NCI-H2081 treated with DMSO at 0.1 percent for 48 hours (cell line): ENCODE measurements at places on chromosomes 13 and 19.

- DNase-seq = no peak
Measured at GRCh38 chr19:53847555-53847954, 20.1 kb upstream of the MYADM start.

DNA sequence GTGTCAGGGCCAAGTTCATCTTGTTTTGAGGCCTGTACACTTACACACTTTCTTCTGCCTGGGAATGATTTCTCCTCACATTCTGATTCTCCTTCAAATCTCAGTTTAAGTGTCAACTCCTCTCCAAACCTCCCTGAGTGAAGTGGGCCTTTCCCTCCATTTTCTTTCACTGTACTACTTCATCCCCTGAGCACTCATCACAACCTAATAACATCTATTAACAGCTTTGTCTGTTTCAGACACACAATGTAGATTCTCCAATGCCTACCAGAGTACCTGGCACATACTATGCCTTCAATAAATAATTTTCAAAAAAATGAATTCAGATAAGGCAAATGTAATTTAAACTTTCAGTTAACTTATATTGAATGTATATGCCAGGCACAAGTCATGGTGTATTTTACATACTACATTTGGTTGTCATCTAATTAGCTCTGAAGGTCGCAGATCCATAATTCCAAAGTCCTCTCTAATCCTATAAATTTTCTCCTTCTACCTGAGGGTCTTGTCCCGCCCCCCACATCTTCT, 357 bp upstream of the COG6 start:
- DNase-seq = no peak

- no peak for DNase-seq
Measured at GRCh38 chr13:33182729-33183128, 102.8 kb downstream of the STARD13 start.

GRCh38 chr19:50555450-50556281, 12.6 kb downstream of the LRRC4B start:
- DNase-seq = no peak

DNA sequence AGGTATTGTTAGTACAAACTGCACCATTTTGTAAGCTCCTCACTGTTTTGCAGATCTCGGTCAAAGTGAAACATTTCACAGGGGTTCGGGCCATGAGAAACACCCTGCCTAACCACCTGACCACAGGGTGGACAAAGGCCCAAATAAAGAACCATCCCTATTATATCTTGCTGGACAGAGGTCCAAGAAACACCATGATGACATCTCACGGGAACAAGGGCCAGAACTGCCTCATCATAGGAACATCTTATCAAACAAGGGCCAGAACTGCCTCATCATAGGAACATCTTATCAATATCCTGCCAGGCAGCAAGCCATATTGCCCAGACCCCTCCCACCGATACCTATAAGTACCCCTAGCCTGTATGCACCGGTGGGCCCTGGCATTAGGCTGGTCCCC, 99.7 kb downstream of the PCDH9 start:
- no peak for DNase-seq

DNA sequence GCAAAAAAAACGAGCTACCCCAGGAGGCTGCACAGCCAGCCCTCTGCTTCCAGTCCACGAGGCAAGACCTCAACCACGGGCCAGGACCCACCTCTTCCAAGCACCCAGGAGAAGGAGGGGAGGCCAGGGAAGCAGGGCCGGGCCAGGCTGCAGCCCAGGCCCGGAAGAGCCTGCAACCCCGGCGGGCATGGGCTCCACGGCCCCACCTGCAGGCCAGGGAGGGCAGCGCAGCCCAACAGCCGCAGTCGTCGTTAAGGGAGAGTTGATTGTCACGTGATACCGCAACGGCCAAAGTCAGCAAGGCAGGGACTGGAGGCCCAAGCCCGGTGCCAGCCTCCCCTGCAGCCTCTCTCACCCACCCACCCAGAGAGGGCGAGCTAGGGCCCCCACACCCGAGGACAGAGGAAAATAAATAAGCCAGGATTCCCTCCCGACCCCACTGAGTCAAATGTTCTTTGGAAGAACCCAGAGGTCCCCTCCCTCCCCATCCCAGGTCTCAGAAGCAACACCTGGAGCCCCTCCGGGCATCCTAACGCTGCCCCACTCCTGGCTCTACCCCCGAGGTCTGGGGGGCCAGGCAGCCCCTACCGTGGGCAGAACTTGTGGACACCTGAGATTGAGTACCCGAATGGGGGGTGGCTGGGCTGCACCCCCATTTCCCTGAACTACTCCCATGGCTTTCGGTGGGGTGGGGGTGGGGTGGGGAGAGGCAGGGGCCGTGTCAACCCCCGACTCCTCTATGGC, 5.2 kb upstream of the REXO1 start:
- no peak for DNase-seq

DNA sequence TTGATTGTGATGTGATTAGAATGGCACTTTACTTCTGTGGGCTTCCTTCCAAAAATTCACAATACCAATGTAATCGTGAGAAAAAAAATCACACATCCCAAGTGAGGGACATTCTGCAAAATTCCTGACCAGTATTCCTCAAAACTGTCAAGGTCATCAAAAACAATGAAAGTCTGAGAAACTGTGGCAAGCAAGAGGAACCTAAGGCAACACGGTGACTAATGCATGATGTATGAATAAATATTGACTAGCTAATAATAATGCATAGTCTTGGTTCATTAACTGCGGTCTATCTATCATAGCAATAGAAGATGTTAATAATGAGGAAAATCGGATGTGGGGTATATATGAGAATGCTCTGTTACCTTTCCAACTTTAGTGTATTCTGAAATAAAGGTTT, 159.0 kb downstream of the RFC3 start:
- DNase-seq = no peak

DNA sequence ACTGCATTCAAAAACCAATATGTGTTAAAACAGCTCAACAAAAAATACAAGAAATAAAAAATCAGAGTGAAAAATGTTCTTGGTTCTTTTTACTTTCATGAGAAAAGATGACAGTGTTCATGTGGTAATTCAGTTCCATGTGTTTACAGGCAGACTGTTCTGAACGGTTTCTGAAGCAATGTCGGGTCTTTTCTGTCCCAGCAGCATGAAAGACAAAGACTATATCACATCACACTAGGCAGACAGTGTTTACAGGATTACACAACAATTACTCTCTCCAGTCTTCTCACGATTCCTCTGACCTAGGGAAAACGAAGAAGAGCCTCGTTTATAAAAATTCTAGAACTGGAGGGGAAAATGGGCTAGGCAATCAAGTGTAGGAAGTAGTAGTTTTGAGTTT, 83.4 kb downstream of the UBL3 start:
- no peak for DNase-seq

- DNase-seq = no peak
Measured at GRCh38 chr19:48720251-48720612, 707 bp upstream of the MAMSTR start.

DNA sequence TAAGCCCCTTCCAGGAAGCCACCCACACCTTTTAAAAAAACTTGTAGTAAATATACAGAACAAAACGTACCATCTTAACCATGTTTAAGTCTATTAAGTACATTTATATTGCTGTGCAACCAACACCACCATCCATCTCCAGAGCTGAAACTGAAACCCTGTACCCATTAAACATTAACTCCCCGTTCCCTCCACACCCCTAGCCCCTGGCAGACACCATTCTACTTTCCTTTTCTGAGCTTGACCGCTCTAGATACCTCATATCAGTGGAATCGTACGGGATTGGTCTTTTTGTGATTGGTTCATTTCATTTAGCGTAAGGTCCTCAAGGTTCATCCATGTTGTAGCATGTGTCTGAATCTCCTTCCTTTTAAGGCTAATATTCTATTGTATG, 13.0 kb upstream of the SPATA13 start:
- DNase-seq = no peak

GRCh38 chr13:73411067-73411809, 352.4 kb downstream of the KLF5 start:
- DNase-seq = no peak

DNA sequence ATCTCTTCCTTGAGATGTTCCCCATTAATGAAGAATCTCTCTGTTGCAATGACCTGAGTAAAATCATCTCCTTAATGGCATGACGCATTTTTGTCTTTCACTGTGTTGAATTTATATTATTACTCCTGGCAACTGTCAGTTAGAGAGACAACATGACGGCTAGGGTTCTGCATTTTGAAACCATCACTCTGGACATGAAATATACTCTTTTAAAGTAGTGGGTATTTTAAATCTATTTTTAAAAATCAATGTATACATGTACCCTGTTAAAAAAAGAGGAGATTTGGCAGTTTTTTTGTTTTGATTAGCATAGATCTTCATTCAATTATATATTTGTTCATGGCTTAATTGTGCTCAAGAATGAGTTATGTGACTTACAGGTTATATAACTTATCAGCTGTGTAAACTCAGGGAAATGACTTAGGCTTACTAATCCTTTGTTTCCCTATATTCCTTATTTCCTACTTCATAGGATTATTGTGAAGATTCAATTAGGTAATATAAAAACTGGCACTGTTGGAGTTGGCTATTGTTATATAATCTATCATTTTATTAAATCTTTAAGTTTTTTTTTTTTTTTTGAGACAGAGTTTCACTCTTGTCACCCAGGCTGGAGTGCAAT, 632.0 kb upstream of the SPRY2 start:
- no peak for DNase-seq

GRCh38 chr19:17052439-17052838, 22.8 kb downstream of the HAUS8 start:
- DNase-seq = no peak

DNA sequence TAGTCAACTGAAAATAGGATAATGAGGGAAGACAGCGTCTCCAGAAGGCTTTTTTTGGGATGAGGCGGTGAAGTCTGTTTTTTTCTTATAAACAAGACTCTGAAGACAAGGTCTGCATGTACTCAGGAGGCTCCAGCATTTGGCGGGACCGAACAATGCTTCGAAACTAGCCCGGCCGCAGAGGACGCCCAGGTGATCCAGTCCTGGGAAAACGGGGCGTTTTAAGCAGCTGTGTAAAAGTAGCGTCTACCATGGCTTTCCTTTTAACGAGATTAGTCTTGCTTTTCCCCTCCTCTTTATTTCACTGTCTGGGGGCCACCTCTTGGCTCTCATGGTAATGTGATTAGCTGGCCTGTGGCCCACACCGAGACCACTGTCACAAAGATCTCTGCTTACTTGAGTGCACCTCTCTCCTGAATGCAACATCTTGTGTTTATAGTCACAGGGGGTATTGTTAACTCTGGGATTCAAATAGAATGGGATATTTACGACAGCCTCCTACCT, 29.4 kb upstream of the GTF3A start:
- no peak for DNase-seq

DNA sequence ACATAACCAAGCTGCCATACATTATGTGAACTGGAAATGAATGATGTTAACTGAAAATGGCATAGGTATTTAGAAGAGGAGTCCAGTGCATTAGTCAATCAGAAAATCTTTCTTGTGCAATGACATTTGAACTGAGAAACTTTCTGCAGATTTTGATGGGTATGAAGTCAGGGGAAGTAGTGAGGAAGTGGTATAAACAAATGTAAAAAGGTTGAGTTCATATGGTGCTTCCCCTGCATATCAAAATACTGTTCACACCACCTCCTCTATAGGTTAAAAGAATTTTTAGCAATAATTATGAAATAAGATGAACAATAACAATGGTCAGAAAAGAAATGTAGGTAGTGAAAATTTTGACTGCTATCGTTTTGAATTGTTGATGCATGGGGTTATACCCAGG, 800.0 kb downstream of the SLITRK6 start:
- DNase-seq = no peak

- DNase-seq = no peak
Measured at GRCh38 chr13:59643906-59644626, 519.7 kb downstream of the DIAPH3 start.

- DNase-seq = no peak
Measured at GRCh38 chr13:49063011-49063410, 87.3 kb downstream of the FNDC3A start.

GRCh38 chr19:9791552-9792205, 23.1 kb upstream of the ZNF846 start:
- no peak for DNase-seq

- no peak for DNase-seq
Measured at GRCh38 chr13:72852207-72852606, 70.3 kb downstream of the PIBF1 start.

DNA sequence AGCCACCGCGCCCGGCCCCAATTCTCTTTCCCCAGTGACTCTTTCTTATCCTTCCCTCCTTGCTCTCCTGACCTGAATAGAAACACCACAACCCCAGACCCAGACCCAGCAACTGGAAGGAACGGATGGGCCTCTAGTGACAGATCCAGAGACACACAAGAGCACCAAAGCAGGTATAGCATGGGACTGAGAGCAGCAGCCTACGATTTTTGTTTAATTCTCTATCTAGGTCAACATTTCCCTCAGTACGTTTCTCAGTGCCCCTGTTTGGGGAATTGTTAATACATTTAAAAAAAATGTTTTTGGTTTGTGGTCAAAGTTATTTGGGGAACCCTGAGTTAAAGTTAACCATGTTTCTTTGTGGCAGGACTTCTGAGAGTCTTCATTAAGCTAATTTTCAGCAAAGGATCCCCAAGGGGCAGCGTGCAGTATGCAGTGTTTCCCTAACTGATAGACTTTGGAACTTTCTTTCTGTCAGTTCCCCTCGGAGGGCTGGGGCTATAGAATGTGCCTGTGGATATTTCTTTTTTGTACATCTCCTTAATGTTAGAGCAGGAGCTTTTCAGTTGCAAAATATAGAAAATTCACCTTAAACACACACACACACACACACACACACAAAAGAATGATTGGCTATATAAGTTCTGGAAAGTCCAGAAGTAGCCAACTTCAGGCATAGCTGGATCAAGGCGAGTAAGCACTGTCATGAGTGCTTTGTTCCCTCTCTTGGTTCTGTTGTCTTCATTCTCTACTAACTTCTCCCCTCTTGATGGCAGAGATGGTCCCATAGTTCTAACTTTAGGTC, 6.3 kb downstream of the FXYD5 start:
- no peak for DNase-seq

- no peak for DNase-seq
Measured at GRCh38 chr19:18495204-18495911, 26.5 kb downstream of the ELL start.
